T-helper 9 cell (primary cell): ENCODE measurements at places on chromosomes 2 and 18.

GRCh38 chr2:134217351-134217750 lies 36.5 kb upstream of the MGAT5 start:
- no peak for DNase-seq

- no peak for DNase-seq
These were observed 27.8 kb downstream of the ID2 start for GRCh38 chr2:8709611-8710010.

DNA sequence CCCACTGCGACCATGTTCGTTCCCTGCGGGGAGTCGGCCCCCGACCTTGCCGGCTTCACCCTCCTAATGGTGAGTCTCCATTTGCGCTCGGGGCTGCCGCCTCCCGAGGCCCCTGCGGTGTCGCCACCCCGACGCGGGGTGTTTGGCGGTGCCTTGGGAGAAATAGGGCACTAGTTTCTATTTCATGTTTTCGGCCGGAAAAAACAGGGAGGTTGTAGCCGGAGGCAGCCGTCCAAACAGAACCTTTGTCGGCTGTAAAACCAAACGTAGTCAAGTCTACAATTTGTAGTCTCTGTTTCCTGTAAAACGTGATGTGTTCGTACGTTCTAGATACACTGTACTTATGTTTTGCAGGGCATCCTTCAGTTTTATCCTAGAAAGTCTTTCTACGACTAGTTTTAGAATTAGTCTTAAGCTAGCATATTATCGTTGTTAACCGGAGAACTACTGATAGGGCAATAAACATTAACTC lies 290 bp downstream of the PSMG2 start:
- no peak for DNase-seq

DNA sequence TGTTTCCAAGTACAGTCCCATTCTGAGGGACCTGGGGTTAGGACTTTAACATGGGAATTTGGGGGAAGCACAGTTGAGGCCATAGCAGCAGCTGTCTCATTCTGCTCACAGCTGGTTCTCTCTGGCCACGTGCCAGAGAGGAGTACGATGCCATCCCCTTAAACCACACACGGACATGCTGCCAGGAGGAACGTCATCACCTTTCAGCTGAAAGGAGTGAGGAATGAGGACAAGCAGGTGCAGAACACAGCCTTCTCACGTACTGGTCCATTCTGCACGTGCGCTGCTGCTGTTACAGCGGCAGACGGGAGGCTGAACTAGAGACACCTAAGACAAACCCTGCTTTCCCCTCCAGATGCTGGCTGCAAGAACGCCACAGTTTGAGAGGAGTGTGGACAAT lies 33.5 kb downstream of the ODC1 start:
- no peak for DNase-seq

DNA sequence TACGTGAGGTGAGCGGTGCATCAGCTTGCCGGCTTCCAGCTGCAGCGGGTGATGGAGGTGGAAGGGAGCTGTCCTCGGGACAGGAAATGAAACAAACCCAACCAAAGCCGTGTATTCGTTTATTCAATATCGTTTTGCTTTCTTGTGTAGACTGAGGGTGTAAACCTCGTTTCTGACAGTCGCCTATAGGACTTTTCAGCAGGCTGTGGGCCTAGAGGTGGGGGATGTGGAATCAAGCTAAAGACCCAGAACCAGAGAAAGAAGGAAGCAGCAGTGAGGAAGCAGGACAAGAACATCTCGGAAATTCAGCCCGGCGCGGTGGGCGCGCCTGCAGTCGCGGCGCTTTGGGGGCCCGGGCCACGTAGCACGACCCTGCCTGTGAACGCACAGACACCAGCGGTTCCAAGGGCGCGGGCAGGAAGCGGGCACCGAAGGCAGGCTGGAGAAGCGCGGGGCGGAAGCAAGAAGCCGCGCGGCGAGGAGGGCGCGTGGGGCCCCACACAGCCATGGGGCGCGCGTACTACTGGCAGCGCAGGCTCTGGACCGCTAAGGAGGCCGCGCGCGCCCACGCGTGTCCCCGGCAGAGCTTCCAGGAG lies 755 bp upstream of the ATP9B start:
- no peak for DNase-seq

DNA sequence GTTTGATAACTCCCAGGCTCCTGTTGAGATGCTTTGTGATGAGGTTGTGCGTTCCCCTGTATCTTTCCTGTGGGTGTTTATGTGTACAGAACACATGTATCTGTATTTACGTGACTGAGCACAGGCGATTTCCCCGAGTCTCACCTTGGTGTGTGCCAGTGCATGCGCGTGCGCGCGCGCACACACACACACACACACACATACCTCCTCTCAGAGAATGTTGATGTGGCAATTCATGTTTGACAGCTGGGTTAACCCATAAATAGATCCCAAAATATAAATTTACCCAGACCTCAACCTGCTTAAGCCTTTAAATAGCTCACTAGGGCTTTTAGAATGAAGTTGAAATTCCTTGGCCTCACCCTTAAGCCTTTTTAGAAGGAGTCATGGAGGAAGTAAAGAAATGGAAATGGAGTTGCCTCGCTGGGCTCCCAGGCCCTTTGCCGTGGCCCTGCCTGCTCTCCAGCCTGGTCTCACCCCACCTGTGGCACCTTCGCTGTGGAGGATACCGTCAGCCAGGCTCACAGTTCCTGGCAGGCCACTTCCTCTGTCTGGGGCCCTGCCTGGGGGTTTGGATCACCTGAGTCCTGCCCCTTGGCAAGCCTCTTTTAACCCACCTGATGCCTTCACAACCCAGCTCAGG lies 20.3 kb downstream of the AGAP1 start:
- no peak for DNase-seq

DNA sequence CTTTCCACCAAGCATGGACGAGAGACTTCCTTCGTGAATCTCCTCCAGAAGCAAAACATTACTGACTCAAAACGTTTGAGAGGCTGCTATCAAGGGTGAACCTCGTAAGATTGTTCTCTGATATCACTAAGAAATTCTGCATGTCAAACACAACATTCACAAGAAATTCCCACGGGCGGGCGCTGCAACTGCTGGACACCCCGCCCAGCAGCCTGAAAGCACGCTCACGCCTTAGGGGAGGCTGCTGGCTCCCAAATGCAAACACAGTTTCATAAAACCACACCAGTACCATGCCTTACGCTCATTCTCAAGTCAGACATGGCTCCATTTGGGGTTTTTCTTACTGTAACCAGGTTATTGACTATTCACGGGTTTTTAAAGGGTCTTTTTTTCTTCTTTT lies 39.0 kb downstream of the MBP start:
- DNase-seq, result no peak
